ENCODE measurements at places on chromosomes 16 and 17.

DNA sequence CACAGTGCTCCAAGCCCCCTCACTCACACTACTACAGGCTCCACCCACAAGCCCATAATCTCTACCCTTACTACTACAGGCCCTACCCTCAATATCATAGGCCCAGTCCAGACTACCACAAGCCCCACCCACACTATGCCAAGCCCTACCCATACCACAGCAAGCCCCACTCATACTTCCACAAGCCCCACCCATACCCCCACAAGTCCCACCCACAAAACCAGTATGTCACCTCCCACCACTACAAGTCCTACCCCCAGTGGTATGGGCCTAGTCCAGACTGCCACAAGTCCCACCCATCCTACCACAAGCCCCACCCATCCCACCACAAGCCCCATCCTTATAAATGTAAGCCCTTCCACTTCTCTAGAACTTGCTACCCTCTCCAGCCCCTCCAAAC is 13.8 kb downstream of the RIPOR1 start:
- DNase-seq, result no peak

DNA sequence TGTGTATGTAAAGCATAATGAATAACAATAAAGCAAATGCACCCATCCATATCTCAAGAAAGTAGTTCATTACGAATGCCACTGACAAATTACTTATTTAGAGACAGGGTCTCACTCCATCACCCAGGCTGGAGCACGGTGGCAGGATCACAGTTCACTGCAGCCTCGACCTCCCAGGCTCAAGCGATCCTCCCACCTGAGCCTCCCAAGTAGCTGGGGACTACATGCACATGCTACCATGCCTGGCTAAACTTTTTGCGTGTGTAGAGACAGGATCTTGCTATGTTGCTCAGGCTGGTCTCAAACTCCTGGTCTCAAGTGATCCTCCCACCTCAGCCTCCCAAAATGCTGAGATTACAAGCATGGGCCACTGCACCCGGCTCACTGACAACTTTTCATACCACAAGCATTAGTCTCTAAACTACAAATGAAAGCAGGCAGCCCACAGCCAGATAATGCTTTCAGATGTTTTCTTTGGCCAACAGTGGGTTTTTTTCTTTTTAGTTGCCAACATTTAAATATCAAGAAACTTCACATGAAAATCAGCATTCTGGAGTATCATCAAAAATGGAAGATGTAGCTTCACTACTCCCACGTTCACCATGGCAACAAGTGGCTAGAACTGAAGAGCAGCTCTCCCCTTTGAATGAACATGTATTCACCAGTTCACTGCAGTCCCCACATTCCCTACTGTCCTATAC is 7.7 kb downstream of the ARHGAP17 start:
- DNase-seq, result no peak

DNA sequence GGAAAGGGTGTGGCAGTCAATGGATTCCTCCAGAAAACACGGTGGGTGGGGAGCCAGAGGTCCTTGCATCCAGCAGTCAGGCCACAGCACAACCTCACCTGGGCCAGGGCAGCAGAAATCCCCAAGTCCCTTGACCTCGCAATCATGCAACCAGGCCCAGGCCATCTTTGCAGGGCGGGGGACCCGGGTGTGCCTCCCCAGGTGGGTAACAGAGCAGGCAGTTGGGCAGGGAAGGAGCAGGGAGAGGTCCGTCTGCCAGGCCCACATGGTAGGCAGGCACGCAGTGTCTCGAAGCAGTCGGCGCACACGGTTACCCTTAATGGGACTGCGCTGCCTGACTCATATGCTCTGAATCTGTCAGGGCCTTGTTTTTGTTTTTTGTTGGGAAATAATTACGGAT is 153.0 kb downstream of the RBFOX3 start:
- no peak for DNase-seq

DNA sequence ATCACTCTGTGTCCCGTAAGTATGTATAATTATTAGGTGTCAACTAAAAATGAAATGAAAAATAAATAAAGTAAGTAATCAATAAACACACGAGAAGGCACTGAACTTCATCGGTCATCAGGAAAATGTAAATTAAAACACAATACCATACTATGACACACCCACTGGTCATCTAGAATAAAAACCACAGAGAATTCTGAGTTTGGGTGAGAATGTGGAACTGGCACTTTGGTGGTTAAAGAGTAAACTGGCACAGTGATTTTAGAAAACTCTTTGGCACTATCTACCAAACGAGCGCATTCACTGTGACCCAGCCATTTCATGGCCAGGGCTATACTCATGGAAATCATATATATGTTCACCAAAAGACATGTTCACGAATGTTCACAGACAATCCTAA is 98.2 kb downstream of the HS3ST3A1 start:
- DNase-seq, result no peak

Data from NCI-H774 (cell line).